HT1080 (cell line): ENCODE measurements at places on chromosomes 11 and 22. TPM values are rescaled to one million over a fixed set of nuclear protein-coding genes. Genes with fewer than 3 reads are reported as not detected.

Gene VEGFB
- total RNA-seq, result 26.7 and 71.0 TPM in 2 replicates

Gene NFAM1
- not detected in 2 replicates for total RNA-seq

Gene OR51G2
- not detected in 2 replicates for total RNA-seq

Gene YPEL4
- total RNA-seq, result 0.42 and 0.84 TPM in 2 replicates

Gene PHF21A
- total RNA-seq, result 4.2 and 7.0 TPM in 2 replicates

Gene FAM83F
- total RNA-seq, result 0.03 TPM in 2 replicates

Gene CBX7
- 0.79 and 0.80 TPM in 2 replicates for total RNA-seq

GRCh38 chr22:32341122-32341740 lies 16.4 kb upstream of the RFPL3 start:
- DNase-seq, result no peak

GRCh38 chr11:57207168-57207567 lies 25.4 kb downstream of the LRRC55 start:
- no peak for DNase-seq

- no peak for DNase-seq
Observed at GRCh38 chr22:29855611-29856181, 17.6 kb upstream of the ASCC2 start.

DNA sequence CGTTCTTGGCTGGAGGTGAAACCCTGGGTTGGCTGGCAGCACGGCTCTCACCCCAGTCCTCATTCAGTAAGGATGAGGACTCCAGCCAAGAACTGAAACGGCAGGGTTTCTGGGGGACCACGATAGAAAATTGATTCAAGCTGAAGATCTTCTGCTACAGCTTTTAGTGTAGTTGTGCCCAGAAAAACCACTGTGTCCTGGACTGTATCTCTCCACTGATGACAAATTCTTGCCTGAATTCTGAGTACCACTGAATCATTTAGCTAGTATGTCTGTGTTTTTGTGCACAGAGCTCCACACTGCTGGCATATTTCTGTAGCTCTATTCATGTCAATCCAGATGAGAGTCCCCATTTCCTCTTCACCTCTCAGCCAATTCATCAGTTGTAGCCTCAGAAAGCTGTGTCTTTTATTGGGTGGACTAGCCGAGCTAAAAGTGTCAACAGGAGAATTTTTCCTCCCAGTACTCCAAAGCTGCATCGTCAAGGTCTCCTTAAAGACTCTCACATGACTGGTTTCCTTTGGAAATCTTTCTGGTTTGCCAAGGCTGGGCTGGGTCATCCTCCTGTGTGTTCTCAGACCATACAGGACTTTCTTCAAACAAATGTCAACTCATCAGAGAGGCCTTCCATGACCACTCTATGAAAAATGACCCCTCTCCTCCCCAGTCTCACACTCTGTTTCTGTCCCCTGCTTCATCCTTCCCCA lies 144.6 kb downstream of the LDLRAD3 start:
- no peak for DNase-seq

DNA sequence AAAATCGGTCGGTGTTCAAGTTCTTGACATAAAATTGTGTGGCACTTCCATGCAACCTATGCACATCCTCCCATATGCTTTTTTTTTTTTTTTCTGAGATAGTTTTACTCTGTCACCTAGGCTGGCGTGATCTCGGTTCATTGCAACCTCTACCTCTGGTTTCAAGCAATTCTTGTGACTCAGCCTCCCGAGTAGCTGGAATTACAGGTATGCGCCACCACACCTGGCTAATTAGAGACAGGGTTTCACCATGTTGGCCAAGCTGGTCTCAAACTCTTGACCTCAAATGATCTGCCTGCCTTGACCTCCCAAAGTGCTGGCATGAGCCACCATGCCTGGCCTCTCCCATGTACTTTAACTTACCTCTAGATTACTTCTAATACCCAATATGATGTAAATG lies 15.0 kb downstream of the GLB1L3 start:
- no peak for DNase-seq

- no peak for DNase-seq
Observed at GRCh38 chr22:23279781-23280180, 99.5 kb downstream of the BCR start.
